Putamen (tissue), 1 donor: ENCODE measurements at places on chromosomes 2 and 18.
A peak's percentile ranks its signal among the peaks of the same experiment; 100 is the strongest.

GRCh38 chr2:42713920-42714319, 50.0 kb downstream of the OXER1 start:
- DNase-seq = no peak

- peak; percentile 78 for DNase-seq
Observed at GRCh38 chr2:28958689-28959088, 22.4 kb upstream of the TOGARAM2 start.

DNA sequence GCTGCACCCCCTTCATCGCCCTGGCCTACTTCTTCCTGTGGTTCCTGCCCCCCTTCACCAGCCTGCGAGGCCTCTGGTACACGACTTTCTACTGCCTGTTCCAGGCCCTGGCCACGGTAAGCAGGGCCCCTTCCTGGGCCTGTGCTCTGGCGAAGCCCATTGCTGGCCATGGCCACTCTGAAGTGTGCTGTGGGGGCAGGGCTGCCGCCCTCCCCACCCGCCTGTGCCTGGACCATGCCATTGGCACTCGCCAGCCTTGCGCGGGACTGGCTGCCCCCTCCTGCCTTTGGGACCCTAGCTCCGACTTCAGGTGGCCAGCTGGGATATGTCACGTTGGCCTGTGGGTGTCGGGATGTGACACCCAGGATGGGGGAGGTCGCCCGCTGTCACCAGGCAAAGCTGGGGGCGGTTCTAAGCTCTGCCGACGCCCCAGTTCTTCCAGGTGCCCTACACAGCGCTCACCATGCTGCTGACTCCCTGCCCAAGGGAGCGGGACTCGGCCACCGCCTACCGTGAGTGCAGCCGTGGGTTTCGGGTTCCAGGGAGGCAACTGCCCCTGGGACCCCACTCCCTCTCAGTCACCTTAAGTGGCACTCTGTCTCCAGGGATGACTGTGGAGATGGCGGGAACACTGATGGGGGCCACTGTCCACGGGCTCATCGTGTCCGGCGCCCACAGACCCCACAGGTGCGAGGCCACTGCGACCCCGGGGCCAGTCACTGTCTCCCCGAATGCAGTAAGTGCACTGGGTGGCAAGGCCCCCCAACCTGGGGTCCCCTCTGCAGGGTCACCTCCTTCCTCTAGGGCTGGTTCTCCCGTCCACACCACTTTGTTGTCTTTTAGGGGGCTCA, 7.2 kb downstream of the MFSD2B start:
- no peak for DNase-seq

GRCh38 chr18:67639872-67640271, 123.4 kb upstream of the DSEL start:
- no peak for DNase-seq

- DNase-seq = no peak
Observed at GRCh38 chr2:200809506-200810251, 2.0 kb upstream of the BZW1 start.

DNA sequence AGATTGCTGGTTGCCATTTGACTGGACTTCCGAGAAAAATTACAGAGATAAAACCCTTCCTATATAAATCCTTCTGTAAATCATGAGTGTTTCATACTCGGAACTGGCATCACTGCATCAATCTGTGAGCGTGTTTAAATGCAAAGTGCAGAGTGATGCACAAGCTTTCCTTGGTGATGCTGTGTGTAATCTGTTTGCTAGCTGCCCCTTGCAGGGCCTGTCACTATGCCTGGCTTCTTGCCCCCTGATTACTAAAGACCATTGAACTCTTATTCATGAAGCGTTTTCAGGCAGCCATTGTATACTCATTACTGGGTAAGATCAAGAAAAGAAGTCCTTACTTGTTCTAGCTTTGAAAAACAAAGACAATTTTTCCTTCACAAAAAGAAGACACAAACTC, 266.9 kb upstream of the FANCL start:
- peak; percentile 72 for DNase-seq

DNA sequence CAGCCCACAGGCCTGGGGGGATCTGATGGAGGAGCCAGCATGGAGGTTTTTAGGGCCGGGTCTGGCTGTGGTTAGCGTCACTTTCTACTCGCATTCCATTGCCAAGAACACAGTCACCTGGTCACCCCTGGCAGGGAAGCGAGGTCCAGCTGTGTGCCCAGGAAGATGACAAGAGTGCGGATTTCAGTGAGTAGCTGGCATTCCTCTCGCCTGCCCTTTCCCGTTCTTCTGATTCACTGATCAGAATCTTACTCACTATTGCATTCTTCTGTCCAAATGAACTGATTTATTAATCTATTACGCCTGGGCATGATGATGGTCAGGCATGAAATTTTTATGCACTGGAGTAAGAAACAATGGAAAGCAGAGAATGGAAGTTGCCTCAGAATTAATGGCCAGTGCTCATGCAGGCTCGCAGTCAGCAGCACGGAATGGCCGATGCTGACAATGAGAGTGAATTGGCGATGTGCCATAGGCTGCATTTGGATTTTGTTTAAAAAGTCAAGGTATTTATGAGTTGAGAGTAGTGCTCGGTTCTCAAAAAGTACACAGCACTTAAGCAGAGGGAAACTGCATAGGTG, 76.4 kb upstream of the MGAT5 start:
- no peak for DNase-seq

DNA sequence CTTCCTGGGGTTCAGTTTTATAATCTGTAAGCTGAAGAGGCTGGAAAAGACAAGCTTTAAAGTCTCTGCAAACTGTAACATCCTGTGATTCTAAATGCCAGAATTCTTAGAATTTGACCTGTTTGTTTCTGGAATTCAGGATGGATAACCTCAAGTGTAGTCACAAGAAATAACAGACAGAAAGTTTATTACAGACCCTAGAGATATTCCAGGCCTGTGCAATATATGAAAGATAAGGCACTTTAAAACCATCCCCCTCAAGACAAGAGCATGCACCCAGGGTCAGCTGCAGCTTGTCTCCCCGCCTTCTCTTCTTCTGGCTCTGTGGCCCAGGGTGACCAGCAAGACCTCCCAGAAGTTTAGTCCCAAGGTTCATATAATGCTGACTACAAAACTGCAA, 298.7 kb upstream of the ACVR2A start:
- no peak for DNase-seq

- peak; percentile 44 for DNase-seq
Observed at GRCh38 chr2:70084973-70085710, 2.1 kb upstream of the PCBP1 start.

DNA sequence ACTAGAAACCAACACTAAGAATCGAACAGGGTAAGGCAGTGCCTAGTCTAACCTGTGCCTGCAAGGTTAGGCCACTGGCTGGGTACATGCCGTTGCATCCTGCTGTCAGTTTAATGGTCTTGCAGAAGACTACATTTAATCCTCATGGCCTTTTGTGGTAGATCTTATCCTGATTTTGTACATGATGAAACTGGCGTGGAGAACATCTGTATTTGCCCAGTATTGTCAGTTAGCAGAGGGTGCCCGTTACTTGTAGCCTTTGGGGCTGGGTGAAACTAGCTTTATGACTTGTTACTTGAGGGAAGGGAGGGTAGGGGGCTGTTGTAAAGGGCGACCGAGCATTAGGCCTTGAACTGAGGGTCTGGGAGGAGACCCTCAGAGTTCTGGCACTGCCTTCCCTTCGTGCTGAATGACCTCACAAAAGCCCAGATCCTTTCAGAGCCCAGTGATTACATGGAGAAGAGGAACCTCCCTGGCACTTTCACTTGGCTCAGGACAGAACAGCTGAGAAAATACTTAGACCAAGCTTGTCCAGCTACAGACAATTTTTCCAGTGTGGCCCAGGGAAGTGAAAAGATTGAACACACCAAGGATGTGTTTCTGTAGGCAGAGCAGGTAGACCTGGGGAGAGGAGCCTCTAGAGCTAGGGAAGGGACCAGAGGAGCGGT, 19.5 kb downstream of the SLC20A1 start:
- DNase-seq = no peak

DNA sequence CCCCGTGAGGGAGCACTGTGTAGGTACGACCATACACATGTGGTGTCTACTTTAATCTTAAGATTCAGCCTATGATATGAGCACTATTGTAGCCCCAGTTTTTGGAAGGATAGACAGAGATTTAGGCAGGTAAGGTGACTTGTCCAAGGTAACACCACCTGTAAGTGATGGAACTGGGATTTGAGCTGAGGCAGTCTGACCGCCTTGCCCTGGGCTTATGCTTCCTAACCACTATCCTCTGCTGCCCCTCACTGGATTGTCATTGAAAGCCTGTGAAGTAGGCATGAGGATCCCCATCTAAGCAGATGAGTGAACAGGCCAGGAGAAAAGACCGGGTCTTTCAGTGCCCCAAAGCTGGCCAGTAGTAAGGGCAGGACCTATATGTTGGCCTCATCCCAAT, 343.8 kb downstream of the CYRIA start:
- DNase-seq = peak; percentile 36

GRCh38 chr18:26843760-26844159, 21.7 kb downstream of the AQP4 start:
- DNase-seq = no peak

DNA sequence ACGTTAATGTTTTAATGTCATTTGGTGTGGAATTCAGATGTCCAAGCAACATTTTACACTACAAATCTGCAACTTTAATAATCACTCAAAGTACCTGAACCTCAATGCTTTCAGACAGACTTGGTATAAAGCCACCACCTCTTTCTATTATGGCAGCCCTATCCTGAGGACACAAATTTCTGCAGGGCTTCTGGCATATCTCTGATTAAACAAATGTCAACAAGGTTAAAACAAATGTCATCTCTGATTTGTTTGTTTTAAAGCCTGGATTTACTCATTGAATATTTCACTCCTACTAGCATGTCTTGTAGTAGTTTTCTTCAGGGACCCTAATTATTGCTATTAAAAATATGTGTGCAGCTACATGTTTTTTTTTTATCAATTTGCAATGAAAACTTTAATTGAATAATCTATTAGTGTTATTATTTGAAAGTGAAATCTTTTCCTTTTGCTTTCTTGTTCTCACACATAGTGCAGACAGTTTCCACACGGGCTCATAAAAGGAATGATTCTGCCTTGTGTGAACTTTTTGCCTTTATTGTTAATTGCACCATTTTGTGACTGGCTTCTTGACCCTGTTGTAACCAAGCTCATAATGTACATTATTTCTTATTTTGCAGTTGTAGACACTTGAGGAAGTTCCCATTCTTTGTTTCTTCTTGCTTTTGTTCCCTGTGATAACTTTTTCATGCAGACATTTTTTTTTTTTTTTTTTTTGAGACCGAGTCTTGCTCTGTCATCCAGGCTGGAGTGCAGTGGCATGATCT, 30.1 kb downstream of the IL37 start:
- no peak for DNase-seq

DNA sequence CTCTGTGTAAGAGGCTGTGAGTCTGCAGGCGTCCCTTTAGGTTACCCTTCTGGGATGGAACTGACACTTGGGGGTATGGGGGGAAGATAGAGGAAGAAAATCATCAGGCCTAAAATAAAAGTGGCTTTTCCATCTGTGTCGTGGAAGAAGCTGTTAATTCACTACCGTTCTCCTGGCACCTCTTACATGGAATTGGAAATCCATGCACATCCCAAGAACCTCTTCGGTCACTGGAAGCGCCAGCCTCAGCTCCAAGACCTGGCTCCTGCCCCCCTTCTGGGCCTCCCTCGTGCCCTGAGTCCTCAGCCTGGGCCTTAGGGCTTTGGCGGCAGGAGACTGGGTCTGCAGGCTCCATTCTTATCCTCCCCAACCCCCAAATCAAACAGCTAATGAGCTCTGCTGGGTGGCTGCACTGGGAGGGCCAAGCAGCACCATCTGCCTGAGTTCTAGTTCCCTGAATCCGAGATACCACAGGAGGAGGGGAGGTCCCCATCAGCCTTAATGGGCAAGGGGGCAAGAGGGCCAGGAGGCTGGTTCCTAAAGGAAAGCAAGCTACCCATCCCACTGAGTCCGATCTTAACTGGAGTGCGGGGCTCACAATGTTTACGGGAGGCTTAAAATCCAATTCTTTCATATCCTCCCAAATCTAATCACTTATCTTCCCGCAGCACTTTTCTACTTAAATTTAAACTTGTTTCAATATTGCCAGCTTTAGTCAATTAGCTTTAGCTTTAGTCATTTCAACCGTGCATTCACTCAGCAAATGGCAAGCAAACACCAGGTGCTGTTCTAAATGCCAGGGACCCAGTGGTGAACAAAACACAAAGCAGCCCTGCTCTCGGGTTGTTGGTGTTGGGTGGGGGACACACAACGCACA, 52.8 kb downstream of the FAM178B start:
- DNase-seq = no peak

DNA sequence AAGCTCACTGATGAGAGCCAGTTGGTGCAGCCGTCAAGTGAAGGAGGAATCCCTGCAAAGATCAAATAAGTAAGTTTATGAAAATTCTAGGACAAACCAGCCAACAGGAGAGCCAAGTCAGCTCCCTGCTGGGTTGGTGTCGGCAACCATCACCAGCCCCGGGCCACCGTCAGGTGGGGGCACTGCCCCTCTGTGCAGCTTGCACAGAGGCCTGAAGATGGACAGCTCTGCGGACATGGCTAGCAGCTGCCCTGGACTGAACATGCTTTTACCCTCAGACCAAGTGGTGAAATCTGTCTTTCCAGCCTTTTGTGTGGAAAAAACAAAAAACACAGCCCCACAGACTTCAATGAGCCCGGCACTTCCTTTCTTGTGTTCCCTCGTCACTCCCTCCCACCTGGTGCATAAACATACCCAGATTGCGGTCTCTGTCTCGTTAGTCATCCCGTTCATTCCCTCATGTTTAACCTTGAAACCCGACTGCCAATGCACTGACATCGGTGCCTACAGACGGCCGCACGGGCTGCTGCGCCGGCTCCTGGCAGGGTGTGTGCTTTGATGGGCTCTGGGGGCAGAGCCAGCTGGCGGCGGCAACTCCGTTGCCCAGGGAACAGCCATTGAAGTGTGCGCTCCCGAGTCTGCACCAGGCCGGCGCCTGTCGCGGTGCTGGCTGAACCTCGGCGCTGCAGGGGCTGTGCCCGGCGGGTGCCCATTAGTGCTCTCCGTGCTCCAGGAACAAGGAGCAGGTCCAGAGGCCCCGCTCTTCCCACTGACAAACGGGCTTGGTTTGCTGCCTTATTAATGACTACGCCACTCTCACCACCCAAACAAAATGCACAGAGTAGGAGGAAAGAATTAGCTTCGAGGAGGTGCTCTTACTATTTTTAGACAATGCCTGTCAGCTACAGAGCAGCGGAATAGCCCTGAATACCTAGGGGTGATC, 95.3 kb downstream of the EIPR1 start:
- peak; percentile 53 for DNase-seq

DNA sequence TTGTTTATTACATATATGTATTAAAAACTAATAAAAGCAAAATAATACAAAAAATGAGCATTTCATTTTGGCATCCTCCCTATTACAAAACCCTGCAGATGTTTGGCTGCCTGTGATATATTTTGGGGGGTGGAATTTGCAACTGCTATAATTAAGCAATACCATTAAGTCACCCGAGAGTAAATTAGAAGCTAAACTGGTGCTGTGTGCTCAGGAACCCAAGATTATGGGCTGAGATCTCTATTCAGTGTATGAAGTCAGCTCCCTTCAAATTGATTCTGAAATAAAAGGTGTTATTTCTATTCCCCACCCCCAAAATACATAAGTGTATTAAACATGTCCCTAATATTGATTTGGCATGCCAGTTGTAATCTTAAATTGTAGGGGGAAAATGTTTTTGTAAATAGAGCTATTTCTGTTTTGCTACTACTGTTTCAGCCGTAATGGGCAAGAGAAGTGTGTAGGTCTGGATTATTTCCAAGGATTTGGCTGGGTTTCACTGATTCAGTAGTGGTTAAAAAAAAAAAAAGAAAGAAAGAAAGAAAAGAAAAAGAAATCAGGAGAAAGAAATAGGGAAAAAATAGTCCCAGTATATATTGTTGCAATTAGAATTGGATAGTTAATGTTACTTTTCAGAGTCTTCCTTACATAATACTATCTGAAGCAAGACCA, 110.9 kb downstream of the SS18 start:
- DNase-seq = no peak

GRCh38 chr2:203797712-203798111, 69.9 kb upstream of the CTLA4 start:
- no peak for DNase-seq
